Suppressor macrophage (primary cell): ENCODE measurements at places on chromosomes 6 and 20.

- DNase-seq = peak; percentile 15
Observed at GRCh38 chr20:59141818-59142581, 21.6 kb upstream of the ZNF831 start.

DNA sequence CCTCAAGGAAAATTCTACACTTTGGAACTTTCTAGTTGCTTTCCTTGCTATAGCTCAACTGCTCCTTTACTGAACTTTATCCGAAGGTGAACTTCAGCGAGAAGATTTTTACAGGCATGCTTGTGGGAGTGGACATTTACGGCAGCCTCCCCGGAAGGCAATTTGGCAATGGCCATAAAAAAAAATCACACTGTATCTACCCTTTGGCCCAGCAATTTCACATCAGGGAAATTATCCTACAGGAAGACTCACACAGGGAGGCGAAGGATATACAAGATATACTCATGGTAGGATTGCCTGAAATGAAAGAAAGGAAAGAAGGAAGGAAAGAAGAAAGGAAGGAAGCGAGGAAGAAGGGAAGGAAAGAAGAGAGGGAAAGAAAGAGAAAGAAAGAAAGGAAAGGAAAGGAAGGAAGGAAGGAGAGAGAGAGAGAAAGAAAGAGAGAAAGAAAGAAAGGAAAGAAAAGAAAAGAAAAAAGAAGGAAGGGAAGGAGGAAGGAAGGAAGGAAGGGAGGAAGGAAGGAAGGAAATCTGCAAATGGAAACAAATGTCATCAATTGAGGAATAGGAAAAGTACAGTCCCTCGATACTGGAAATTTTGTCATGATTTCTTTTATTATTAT, 25.7 kb downstream of the OVOL2 start:
- DNase-seq = no peak

- DNase-seq = no peak
Observed at GRCh38 chr6:119544325-119545175, 195.0 kb upstream of the MAN1A1 start.

DNA sequence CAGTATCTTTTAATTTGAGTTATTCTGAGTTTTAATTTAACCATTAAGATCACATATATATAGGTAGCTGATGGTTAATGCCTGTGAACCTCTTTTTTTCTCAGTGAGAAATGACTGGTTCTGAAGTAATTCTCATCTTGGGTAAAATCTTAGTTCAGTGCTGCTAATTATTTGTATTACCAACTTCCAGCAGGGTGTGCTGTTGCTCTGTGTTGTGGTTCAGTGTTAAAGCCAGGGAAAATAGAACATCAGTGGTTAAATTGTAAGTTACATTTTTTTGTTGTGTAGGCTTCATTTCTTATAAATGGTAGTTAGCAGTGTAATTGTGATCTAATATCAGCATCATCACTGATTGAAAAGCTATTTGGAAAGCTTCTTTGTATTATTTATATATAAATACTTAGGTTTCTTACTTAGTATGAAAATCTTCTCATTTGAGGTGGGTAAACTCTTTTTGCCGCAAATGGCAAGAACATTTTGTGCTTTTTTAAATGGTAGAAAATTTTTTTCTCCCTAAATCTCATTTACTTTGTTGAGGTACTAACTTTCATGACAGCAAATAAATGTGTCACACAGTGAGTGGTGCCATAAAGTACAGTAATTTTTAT, 43.7 kb downstream of the CDC5L start:
- DNase-seq = peak; percentile 70

GRCh38 chr6:146913842-146914488, 290.3 kb upstream of the STXBP5 start:
- peak; percentile 76 for DNase-seq

DNA sequence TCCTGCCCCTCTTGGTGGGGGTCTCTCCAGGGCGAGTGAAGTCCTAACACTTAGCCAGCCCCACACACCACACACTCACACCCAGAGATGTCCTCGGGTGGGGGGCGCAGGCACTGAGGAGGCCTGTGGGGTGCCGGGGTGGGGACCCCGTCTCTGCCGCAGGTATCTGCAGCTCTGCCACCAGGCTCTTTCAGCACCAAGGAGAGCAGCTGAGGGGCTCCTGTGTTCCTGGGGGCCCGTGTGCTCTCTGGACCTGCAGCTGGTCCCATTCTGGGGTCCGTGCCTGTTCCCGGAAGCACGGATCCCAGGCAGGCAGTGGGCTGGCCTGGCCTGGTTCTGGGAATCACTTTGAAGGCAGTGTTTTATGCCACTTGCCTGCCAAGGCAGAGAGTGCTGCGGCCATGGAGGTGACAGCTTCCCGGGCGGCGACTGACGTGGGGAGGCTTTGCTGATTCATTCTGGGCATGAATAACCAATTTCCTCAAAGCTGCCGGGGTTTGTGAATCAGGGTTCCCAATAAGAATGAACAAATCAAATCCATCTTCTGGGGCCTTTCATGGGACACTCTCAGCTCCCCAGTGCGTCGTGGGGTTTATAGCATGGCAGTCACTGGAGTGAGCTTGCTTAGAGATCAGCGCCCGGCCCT, 54.4 kb upstream of the SLCO4A1 start:
- peak; percentile 58 for DNase-seq

- no peak for DNase-seq
Observed at GRCh38 chr6:154292855-154293519, 63.6 kb downstream of the IPCEF1 start.

- DNase-seq = no peak
Observed at GRCh38 chr6:129297592-129297991, 412.4 kb downstream of the ARHGAP18 start.

DNA sequence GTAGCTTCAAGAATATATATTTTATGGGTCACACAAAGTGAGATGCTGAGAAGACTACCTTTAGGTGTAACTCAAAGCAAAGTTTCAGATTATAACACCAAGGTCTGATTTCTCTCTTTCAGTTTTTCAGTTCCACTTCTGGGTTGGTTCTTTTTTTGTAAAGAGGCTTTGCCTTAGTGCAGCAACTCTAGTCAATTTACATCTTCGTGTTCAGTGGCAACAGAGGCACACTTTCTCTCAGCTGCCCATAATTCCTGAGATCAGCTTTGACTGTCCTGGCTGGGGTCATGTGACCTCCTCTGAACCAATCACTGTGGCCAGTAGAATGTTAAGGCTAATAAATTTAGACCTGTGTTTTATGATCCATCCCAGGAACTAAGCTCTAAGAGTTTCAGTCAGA, 120.2 kb downstream of the TINAG start:
- no peak for DNase-seq

- DNase-seq = no peak
Observed at GRCh38 chr6:169520104-169520503, 181.7 kb downstream of the WDR27 start.

DNA sequence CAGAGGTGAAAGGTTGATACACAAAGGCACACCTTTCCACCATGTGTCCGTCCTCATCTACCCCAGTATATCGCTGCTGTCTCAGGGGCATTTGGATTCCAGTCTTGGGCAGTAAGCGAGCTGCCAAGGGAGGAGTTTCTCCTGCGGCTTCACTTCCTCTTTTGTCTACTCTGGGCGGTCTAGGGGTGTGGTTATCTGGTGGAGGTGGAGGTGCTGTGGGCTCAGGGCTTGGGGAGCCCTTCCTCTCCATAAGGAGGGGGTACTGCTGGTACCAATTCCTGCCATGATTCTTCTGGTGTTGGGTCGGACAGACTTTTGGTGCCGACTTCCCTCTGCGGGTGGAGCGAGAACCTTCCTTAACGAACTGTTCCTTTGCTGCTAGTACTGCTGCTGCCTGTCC, 31.9 kb upstream of the FABP7 start:
- DNase-seq = peak; percentile 56

GRCh38 chr6:34005901-34006531, 139.9 kb downstream of the GRM4 start:
- DNase-seq = no peak

DNA sequence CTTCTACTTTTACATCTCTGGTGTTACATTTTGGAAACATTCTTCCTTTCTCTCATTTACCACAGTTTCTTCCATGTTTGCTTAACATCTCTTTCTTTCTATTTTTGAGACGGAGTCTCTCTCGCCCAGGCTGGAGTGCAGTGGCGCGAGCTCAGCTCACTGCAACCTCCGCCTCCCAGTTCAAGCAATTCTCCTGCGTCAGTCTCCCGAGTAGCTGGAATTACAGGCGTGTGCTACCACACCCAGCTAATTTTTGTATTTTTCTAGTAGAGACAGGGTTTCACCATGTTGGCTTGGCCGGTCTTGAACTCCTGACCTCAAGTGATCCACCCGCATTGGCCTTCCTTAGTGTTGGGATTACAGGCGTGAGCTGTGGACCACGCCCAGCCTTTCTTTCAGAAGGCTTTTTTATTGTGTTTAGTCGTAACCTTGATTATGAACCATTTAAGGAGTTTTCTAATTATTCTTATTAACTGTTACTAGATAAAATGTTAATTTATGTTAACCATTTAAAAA, 27.8 kb downstream of the MAP3K4 start:
- DNase-seq = no peak

GRCh38 chr6:32589596-32590449, at the start of gene HLA-DRB1:
Gene HLA-DRB1 (minus strand): TSS chr6:32589848. CDS start chr6:32589742, 106 bp downstream.
- DNase-seq = peak; percentile 67

DNA sequence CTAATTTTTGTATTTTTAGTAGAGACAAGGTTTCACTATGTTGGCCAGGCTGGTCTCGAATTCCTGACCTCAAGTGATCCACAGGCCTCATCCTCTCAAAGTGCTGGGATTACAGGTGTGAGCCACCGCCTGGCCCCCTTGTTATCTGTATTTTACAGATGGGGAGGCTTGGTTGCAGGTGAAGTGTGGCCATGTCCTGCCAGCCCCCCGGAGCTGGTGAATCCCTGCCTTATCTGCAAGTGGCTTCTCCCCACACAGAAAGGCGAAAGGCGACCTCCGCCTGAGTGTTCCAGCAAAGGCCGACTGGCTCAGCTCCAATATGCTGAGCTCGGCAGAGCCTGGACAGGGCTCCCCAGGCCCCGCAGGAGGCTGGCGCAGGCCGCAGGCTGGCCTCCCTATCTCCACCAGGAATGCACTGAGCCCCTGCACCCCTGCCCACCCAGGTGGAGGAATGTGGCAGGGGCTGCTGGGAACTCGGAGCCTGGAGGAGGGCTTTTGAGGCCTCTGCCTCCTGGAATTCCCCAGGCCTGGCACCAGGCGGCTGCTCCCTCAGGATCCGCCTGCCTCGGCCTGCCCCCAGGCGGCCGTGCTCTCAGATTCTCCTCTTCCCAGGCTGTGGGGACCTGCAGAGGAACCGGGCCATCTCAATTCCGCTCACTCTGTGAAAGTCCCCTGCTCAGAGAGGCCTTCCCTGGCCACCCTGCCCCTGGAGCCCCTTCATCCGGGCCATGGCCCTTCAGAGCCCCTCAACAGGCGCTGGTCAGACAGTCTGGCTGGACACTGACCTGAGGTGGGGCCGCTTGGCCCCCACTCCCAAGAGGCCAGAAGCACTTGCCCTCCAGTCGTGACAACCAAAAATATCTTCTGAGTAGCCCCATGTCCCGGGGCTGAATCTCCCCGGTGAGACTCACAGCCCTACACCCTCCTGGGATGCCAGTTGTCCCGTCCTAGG, 9.3 kb upstream of the LAMA5 start:
- DNase-seq = no peak

- no peak for DNase-seq
Observed at GRCh38 chr6:34953061-34954025, 64.3 kb downstream of the ANKS1A start.

- no peak for DNase-seq
Observed at GRCh38 chr6:21332660-21333059, 260.9 kb upstream of the SOX4 start.

DNA sequence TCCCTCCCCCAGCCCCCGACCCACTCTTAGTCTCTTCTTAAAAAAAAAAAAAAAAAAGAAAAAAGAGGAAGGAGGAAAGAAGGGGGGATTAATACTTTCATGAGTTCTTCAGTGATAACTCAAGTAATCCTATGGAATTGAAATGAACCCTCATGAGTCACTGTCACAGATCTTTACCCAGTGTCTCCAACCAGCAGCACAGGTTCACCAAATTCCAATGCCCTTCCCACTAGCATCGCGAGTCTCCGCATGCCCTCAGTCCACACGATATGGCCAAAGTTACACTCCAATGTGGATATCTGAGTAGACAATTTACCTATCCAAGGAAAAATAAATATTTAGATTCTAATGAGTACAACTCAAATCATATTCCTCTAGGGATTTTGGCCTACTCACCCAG, 74.5 kb downstream of the MDN1 start:
- DNase-seq = no peak

GRCh38 chr6:358432-358831, 33.1 kb upstream of the IRF4 start:
- DNase-seq = no peak

DNA sequence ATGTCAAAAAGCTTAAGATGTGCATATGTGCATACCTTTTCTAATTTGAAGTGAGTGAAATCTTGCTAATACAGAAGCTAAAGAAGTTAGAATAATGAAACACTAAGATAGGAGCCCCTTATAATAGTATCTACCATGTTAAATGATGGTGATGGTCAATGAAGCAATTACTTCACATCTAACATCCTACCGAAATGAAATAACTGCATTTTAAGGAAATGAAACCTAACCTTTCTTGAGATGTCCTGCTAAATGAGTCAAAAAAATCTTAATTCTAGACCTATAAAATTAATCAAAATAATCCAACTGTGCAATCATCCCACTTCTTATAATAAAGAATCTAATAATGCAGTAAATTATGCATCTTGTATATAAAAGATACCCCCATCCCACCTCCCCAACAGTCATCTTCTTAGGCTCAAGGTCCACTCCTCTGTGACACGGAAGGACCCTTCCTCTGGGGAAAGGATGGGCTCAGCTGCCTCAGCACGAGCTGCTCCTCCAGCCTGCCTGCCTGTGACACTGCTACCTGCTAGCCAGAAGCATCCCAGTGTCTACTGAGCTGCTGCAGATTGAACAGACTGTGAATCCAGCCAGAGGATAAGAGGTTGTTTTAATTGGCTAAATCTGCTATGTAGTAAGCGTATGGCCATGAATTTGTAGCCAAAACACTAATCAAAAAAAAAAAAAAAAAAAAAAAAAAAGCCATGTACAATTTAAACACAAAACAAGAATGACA, 129.6 kb upstream of the BEND3 start:
- no peak for DNase-seq

GRCh38 chr20:60117065-60117464, 158.8 kb downstream of the CDH26 start:
- DNase-seq = peak; percentile 66

GRCh38 chr6:50185006-50185405, 135.3 kb upstream of the DEFB112 start:
- no peak for DNase-seq

- DNase-seq = no peak
Observed at GRCh38 chr20:23111307-23111943, 25.3 kb upstream of the CD93 start.

GRCh38 chr20:34689486-34689885, 12.6 kb upstream of the PIGU start:
- peak; percentile 68 for DNase-seq

GRCh38 chr6:46420921-46421638, 70.2 kb downstream of the RCAN2 start:
- peak; percentile 52 for DNase-seq

GRCh38 chr6:20312606-20313005, 89.1 kb upstream of the E2F3 start:
- peak; percentile 27 for DNase-seq

DNA sequence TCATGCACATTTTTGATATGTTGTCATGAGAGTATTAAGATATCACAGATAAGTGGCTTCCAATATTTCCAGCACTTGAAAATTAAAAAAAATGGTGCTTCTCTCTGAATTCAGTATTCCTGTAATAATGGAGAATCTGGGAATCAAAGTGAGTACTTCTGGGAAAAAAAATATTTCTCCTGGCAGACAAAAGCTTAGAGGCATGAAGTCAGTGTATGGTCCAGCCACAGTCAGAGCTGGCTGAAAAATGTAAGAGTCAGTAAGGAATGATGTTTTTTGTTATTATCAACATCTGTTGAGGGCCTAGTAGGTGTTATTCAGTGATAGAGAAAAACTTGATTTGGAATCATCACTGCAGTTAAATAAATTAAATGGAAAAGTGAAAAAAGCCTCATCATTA, 3.2 kb upstream of the RFPL4B start:
- DNase-seq = no peak
